ENCODE measurements at places on chromosomes 5 and 9. TPM values are rescaled to one million over a fixed set of nuclear protein-coding genes. Genes with fewer than 3 reads are reported as not detected.

- no peak overlapping the region for H3K4me3 ChIP-seq
- H3K36me3 ChIP-seq = no peaks in the 10 kb centered on the region
- H3K27me3 ChIP-seq = no peaks in the 10 kb centered on the region
- no peak overlapping the region for H3K27ac ChIP-seq
- no peak for DNase-seq
- no peaks in the 10 kb centered on the region for H3K4me1 ChIP-seq
Observed at GRCh38 chr5:119321569-119322311, 34.1 kb upstream of the TNFAIP8 start.

DNA sequence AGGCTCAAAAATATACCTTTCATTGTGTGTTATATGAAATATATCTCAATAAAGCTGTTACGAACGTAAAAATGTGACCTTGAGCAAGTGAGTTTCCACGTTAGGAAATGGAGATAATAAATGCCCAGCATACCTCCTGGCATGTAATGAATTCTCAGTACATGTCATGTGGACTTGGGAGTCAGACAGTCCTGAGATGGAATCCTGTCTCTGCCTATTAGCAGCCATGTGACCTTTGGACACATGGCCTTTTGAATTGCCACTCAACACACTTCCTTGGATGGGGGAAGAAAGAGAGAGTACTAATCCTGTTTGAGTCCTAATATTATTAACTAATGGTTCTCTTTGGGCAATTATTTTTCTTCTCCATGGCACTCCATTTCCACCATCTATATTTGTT is 25.7 kb downstream of the TRIM32 start:
- H3K4me3 ChIP-seq = no peak overlapping the region
- H3K27me3 ChIP-seq = no peaks in the 10 kb centered on the region
- no peak for DNase-seq
- H3K36me3 ChIP-seq = no peaks in the 10 kb centered on the region

- no peaks in the 10 kb centered on the region for H3K36me3 ChIP-seq
- H3K27me3 ChIP-seq = no peaks in the 10 kb centered on the region
- no peak overlapping the region for H3K27ac ChIP-seq
- DNase-seq = no peak
Observed at GRCh38 chr5:170546282-170546681, 42.5 kb downstream of the KCNIP1 start.

- no peak overlapping the region for H3K27ac ChIP-seq
- no peaks in the 10 kb centered on the region for H3K27me3 ChIP-seq
Observed at GRCh38 chr9:78294290-78295176, 2.4 kb upstream of the PSAT1 start.

DNA sequence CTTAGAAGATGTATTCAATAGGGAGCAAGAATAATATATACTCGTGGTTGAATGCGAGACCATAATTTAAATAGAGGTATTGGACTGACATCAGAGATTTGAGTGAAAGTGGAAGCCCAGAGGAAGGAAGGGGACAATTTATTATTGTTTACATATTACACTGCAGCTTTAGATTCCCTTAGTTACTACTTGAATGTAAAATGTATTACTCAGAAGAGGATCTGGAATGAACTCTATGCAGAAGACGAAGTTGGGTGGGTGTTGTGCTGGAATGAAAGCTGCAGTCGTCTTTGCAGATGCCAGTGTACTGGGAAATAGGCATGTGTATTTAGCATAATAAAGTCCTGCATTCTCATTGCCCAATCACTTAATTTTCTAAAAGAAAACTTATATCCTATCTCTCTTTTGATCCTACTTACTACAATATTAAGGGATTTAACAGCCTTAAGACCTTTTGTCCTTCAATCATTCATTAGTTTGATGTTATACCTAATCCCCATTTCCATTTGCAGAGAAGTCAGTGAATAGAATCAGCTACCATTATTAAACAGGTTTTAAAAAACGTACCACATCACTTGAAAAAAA is 570.7 kb upstream of the WWC1 start:
- no peaks in the 10 kb centered on the region for H3K36me3 ChIP-seq
- no peak for DNase-seq
- no peak overlapping the region for H3K4me3 ChIP-seq
- H3K27me3 ChIP-seq = no peaks in the 10 kb centered on the region
- no peak overlapping the region for H3K27ac ChIP-seq
- H3K4me1 ChIP-seq = no peaks in the 10 kb centered on the region

DNA sequence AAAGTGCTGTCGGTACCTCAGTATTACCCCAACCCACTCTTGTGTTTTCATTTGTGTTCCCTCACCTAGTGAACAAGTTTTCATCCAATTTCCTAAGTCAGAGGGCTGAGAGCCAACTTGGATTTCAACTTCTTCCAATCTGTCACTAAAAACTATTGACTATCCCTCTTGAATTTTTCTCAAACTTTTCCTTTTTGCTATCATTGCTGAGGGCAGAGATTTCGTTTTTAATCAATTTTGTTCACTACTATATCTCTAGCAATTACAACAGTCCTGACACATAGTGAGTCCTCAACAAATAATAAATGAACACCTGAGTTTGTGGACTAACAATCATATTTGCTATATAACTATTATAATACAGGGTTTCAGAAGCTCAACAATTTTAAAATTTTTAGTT is 29.0 kb downstream of the MEIKIN start:
- H3K27me3 ChIP-seq = no peaks in the 10 kb centered on the region
- H3K27ac ChIP-seq = no peak overlapping the region
- no peak for DNase-seq
- no peaks in the 10 kb centered on the region for H3K4me1 ChIP-seq

GRCh38 chr5:132064738-132065331 is 4.4 kb downstream of the IL3 start:
- no peaks in the 10 kb centered on the region for H3K4me1 ChIP-seq
- peak; percentile 71 for DNase-seq
- H3K27ac ChIP-seq = no peak overlapping the region
- H3K27me3 ChIP-seq = no peaks in the 10 kb centered on the region

- H3K36me3 ChIP-seq = no peaks in the 10 kb centered on the region
- H3K27me3 ChIP-seq = no peaks in the 10 kb centered on the region
- no peak overlapping the region for H3K27ac ChIP-seq
- no peak overlapping the region for H3K4me3 ChIP-seq
Observed at GRCh38 chr9:9631284-9631683, 981.5 kb downstream of the PTPRD start.

DNA sequence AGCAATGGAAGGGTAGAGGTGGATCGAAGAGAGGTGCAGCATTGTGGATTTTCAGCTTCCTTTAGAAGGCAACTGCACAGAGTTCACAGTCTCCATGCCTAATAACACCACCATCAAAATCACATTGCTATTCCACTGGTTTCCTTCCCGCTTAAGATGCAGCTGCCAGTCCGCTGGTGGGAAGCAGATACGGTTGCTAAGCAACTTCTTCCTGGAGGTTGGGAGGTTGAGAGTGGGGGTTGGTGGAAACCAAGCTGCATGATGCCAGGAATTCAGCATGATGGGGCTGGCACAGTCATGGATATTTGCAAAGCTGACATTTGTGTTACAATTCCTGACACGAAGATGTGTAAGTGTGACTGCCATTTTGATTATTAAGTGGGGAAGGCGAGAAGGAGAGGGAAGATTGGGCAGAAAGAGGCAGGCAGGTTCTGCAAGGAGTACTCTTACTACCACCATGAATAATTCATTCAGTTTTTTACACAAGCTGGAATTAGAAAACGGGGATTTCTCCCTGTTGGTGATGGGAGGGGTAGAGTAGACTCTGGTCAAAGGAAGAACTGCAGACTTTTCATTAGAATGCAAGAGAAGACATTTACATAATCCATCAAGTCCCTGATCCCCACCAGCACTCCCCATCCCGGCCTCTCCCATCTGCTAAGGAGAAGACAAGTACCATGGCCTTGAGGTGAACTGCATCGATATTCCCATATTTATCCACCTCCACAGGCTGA is 87.5 kb downstream of the GLDC start:
- no peak for DNase-seq
- no peak overlapping the region for H3K4me3 ChIP-seq
- no peaks in the 10 kb centered on the region for H3K27me3 ChIP-seq

DNA sequence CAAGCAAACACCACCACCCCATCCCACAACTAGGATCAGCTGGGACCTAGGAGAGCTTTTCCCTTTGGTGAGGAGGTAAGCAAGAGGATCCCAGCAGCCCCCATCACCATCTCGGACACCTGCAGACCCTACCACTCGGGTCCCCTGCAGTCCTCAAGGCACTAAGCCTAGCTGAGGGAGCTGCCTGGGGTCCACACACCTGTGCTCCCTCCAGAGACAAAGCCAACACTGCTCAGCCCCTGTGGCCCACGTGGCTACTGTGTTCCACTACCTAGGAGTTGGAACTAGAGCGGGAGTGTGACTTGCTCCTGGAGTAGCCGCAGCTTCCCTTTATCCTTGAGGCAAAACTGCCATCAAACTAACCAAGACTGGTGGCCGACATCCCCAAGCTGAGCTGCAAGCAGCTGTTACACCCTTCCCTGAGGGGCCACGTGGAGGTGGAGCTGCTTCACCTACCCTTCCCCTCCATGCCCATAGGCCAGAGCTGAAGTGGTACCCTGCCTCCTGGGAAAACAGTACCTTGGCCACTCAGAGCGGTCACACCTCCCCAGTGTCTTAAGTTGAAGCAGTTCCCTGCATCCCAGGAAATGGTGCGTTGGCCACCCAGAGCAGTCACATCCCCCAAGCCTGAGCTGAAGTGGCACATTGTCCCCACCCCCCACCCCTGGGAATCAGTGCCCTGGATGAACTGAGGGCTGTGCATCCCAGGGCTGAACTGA is 205.5 kb downstream of the CACNA1B start:
- no peaks in the 10 kb centered on the region for H3K4me1 ChIP-seq
- H3K27ac ChIP-seq = no peak overlapping the region
- no peaks in the 10 kb centered on the region for H3K27me3 ChIP-seq

- DNase-seq = peak; percentile 69
- H3K4me1 ChIP-seq = no peaks in the 10 kb centered on the region
- peak overlapping the region; percentile 98 for H3K27ac ChIP-seq
- no peaks in the 10 kb centered on the region for H3K27me3 ChIP-seq
- peak overlapping the region; percentile 95 for H3K4me3 ChIP-seq
Observed at GRCh38 chr9:107283623-107284616, 841 bp downstream of the RAD23B start.

DNA sequence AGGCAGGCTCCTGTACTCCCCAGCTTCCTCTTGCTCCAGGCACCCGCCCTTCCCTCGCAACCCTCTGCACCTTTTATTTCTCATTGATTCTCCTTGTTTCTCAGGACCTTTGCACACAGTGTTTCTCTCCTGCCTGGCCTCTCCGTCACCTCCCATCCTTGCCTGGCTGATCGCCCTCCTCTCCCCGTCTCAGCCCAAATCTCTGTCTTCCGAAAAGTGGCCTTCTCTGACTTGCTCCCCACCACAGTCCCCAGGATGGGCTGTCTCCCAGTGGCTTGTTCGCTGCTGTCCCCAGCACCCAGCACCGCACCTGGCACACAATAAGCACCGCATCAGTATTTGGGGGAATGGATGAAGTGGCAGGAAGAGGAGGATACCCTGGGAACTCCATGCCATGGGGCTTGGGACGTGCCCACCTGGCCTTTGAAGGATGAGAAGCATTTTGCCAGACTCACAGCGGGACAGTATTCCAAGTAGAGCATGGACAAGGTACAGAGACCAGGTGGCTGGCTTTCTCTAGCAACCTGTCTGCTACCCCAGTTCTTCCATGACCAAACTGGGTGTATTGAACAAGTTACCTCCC is 62.5 kb downstream of the LMX1B start:
- H3K27me3 ChIP-seq = no peaks in the 10 kb centered on the region
- peaks cover 4% of the 10 kb centered on the region for H3K4me1 ChIP-seq

- H3K27ac ChIP-seq = peak overlapping the region; percentile 49
- peaks cover 5% of the 10 kb centered on the region for H3K27me3 ChIP-seq
- no peaks in the 10 kb centered on the region for H3K36me3 ChIP-seq
- no peak for DNase-seq
- H3K4me1 ChIP-seq = peaks cover 12% of the 10 kb centered on the region
- H3K4me3 ChIP-seq = peak overlapping the region; percentile 60
Observed at GRCh38 chr9:137045294-137046087, 486 bp downstream of the NPDC1 start.

GRCh38 chr9:99341686-99342085 is 119.6 kb downstream of the SEC61B start:
- no peak overlapping the region for H3K4me3 ChIP-seq
- no peaks in the 10 kb centered on the region for H3K4me1 ChIP-seq
- no peaks in the 10 kb centered on the region for H3K36me3 ChIP-seq
- no peak for DNase-seq
- H3K27ac ChIP-seq = no peak overlapping the region

DNA sequence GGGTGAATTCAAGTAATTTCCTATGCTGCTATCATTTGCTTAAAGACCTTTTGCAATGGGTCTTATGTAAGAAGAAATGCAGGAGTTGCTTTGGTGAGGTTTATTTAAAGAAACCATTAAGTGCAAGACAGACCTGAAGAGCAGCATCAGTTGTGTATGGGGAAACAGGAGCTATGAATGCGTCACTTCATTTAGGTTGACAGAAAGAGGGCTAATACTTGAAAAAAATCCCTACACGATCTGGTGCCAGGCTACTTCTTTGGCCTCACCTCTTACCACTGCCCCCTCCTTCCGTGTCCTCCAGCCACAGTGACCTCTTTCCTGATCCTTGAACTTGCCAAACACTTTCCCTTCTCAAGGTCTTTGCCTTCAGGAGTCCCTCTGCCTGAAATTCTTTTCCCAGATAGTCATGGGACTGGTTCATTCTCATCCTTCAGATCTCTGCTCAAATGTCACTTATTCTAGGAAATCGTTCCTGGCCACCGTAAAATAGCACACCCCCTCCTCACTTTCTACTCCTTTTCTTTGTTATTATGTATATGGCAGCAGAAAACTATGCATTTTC is 1.4 kb upstream of the JAK2 start:
- H3K27me3 ChIP-seq = no peaks in the 10 kb centered on the region
- H3K27ac ChIP-seq = peak overlapping the region; percentile 100
- H3K4me1 ChIP-seq = peaks cover 5% of the 10 kb centered on the region
- no peak for DNase-seq
- H3K4me3 ChIP-seq = peak overlapping the region; percentile 96

DNA sequence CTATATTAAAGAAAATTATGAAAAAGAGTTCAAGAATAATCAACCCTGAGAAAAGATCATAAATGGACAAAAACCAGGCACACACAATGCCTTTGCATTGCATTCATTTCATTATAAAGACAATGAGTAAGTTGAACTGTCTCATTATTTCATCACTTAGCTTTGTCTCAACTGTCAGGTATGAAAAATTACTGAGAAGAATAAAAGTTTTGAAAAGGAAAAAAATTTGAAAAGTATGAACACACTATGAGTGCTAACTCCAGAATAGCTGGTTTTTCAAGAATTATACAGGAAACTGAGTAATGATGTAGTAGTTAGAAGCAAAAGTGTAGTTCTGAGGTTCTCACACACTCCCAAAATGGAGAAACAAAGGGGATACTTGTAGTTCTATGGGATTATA is 16.3 kb upstream of the ANXA1 start:
- no peak overlapping the region for H3K27ac ChIP-seq
- H3K36me3 ChIP-seq = no peaks in the 10 kb centered on the region
- no peaks in the 10 kb centered on the region for H3K4me1 ChIP-seq
- no peak for DNase-seq

Gene ZFP2
- 6.7 TPM for total RNA-seq

Gene FAM153A
- 0.98 TPM for total RNA-seq

Gene WDR31
- total RNA-seq = 3.6 TPM

Gene TMEM252
- not detected for total RNA-seq

Gene IFNA5
- not detected for total RNA-seq

Gene JAKMIP2
- 0.73 TPM for total RNA-seq

Gene ABCA1
- total RNA-seq = 67.8 TPM

Gene RNF44
- total RNA-seq = 17.1 TPM

Gene NR2F1
- total RNA-seq = 63.6 TPM

Gene FAM219A
- total RNA-seq = 9.0 TPM

Gene HTR1A
- not detected for total RNA-seq

Gene EFNA5
- 12.3 TPM for total RNA-seq

Gene C6
- 8.5 TPM for total RNA-seq

Measured in breast epithelium (tissue), 4 donors.